ENCODE measurements at places on chromosomes 12 and 14. TPM values are rescaled to one million over a fixed set of nuclear protein-coding genes. Genes with fewer than 3 reads are reported as not detected.

DNA sequence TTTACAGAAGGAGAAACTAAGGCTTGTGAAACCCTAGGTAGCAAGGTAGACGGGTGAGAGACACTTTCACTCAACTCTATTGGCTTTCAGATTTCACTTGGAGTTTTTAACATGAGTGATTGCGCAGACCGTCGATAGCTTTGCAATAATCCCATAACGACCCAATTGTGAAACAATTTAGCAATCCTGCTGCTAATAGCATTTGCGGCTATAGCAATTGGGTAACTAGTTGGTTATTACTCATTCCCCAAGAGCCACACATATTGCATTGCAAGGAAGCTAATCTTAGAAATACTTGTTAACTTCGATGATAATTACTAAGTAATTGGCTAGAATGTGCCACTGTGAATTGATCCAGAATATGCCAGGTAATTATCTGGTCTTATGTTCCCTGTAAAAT lies 159.9 kb upstream of the NOS1 start:
- H3K4me3 ChIP-seq: no peak overlapping the region
- DNase-seq: no peak
- H3K27ac ChIP-seq: no peak overlapping the region
- no peaks in the 10 kb centered on the region for H3K36me3 ChIP-seq
- H3K4me1 ChIP-seq: peaks cover 8% of the 10 kb centered on the region
- peaks cover 3% of the 10 kb centered on the region for H3K27me3 ChIP-seq

DNA sequence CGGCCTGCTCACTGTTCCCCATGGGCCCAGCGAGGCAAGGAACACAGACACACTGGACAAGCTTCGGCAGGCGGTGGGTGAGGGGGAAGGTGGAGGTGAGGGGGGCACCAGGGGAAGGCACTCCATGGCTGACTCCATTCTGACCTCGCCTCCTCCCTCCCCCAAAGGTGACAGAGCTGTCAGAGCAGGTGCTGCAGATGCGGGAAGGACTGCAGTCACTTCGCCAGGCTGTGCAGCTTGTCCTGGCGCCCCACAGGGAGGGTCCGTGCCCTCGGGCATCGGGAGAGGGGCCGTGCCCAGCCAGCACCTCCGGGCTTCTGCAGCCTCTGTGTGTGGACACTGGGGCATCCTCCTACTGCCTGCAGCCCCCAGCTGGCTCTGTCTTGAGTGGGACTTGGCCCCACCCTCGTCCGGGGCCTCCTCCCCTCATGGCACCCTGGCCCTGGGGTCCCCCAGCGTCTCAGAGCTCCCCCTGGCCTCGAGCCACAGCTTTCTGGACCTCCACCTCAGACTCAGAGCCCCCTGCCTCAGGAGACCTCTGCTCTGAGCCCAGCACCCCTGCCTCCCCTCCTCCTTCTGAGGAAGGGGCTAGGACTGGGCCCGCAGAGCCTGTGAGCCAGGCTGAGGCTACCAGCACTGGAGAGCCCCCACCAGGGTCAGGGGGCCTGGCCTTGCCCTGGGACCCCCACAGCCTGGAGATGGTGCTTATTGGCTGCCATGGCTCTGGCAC lies 10.6 kb downstream of the MCRS1 start:
- no peak for DNase-seq
- no peak overlapping the region for H3K27ac ChIP-seq
- H3K4me1 ChIP-seq: peaks cover 11% of the 10 kb centered on the region
- H3K4me3 ChIP-seq: no peak overlapping the region
- H3K36me3 ChIP-seq: peaks cover 9% of the 10 kb centered on the region
- H3K27me3 ChIP-seq: peaks cover 4% of the 10 kb centered on the region

DNA sequence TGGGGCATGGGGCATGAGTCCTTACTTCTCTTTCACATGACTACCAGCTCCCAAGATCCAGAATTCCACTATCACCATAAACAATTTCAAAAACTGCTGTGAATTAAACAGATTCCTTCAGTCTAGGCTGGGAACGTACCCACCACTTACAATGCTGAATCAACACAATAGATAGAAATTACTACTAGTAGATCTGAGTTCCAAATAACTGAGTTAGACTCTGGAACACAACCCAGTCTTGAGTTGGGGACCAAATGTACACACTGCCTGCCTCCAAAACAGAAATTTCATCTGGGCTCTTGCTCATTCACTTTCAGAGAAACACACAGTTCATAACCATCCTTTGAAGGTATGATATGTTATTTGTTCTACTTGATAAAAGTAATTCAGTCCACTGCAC lies 8.9 kb downstream of the CORO1C start:
- peaks cover 45% of the 10 kb centered on the region for H3K4me1 ChIP-seq
- H3K27me3 ChIP-seq: peaks cover 1% of the 10 kb centered on the region
- H3K36me3 ChIP-seq: no peaks in the 10 kb centered on the region
- DNase-seq: no peak

RERGL gene
- 0.44 TPM for total RNA-seq

GRCh38 chr12:45849289-45849688 lies 119.8 kb downstream of the ARID2 start:
- peaks cover 4% of the 10 kb centered on the region for H3K27me3 ChIP-seq
- no peaks in the 10 kb centered on the region for H3K4me1 ChIP-seq
- no peak overlapping the region for H3K4me3 ChIP-seq

GRCh38 chr12:102016472-102016871 lies 45.3 kb downstream of the WASHC3 start:
- no peak for DNase-seq
- no peaks in the 10 kb centered on the region for H3K27me3 ChIP-seq
- no peak overlapping the region for H3K4me3 ChIP-seq

DNA sequence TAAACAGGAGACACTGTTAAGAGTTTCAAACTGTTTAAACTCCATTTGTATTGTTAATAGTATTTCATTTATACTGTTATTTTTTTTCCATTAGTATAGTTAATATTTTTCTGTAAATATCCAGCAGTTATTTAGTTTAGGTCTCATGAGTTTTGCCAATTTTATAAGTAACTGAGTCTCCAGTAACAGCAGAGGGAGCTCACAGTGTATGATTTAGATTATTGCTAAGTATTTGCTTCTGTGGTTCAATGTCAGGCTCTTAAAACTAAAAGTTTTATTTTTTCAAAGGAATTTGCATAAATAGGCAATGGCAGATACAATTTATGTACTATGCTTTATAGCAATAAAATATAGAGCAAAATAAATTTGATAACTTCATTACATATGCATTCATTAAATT lies 209.7 kb downstream of the ATXN7L3B start:
- H3K27ac ChIP-seq: no peak overlapping the region
- DNase-seq: no peak
- no peaks in the 10 kb centered on the region for H3K36me3 ChIP-seq
- H3K4me3 ChIP-seq: no peak overlapping the region

DNA sequence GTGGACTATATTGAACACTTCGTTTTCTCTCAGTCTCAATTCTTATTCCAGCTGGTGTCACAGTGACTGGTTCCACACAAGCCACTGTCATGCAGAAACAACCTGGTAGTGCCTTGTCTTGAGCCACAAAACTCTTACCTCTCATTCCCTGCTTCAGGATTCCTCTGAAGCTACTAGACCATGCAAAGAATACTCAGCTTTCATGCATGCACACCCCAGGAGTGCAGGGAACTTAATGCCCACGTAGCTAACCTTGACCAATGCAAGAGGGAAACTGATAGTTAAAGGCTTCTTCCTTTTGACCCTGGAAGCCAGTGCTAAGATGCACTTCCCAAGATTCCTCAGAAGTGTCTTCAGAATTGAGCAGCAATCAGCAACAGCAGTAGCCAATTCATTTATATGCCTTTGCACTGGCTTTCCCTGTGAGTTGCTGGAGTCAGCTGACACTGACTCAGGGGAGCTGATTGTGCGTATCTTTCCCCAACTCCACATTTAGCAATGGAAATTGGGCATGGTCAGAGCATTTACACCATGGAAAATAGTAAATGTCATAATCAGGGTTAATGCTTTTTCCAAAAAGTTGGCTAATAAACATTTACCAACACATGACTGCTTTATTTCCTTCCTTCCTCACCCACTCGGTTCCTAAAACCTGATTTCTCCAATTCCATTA lies 113.6 kb upstream of the SLC35F4 start:
- DNase-seq: no peak
- H3K27ac ChIP-seq: no peak overlapping the region
- no peak overlapping the region for H3K4me3 ChIP-seq

GRCh38 chr12:55619354-55620138 lies 17.1 kb upstream of the OR10P1 start:
- no peaks in the 10 kb centered on the region for H3K27me3 ChIP-seq
- peaks cover 2% of the 10 kb centered on the region for H3K4me1 ChIP-seq
- peaks cover 28% of the 10 kb centered on the region for H3K36me3 ChIP-seq
- H3K4me3 ChIP-seq: no peak overlapping the region
- no peak overlapping the region for H3K27ac ChIP-seq
- no peak for DNase-seq

CFAP54 gene
- total RNA-seq: 0.15 TPM

Measured in glutamatergic neuron (in vitro differentiated cells).